ENCODE measurements at places on chromosomes 2 and 18. TPM values are rescaled to one million over a fixed set of nuclear protein-coding genes. Genes with fewer than 3 reads are reported as not detected.

- no peaks in the 10 kb centered on the region for H3K4me1 ChIP-seq
- no peak overlapping the region for H3K4me3 ChIP-seq
Observed at GRCh38 chr2:67393237-67393636, 3.9 kb upstream of the ETAA1 start.

- no peaks in the 10 kb centered on the region for H3K4me1 ChIP-seq
- no peak overlapping the region for H3K27ac ChIP-seq
- H3K27me3 ChIP-seq: no peaks in the 10 kb centered on the region
Observed at GRCh38 chr2:176471949-176472348, 202.7 kb downstream of the MTX2 start.

GRCh38 chr18:50869150-50869549 is 9.8 kb upstream of the ME2 start:
- H3K27ac ChIP-seq: no peak overlapping the region
- no peak for DNase-seq
- H3K4me3 ChIP-seq: no peak overlapping the region
- no peaks in the 10 kb centered on the region for H3K27me3 ChIP-seq

GRCh38 chr18:60413944-60414547 is 41.5 kb upstream of the MC4R start:
- no peak overlapping the region for H3K4me3 ChIP-seq
- H3K27ac ChIP-seq: no peak overlapping the region
- H3K27me3 ChIP-seq: no peaks in the 10 kb centered on the region
- H3K4me1 ChIP-seq: no peaks in the 10 kb centered on the region

KLHL30 gene
- 91.7 TPM for polyA plus RNA-seq

All from psoas muscle (tissue), 8 donors.